ENCODE measurements at places on chromosomes 3 and 15. TPM values are rescaled to one million over a fixed set of nuclear protein-coding genes. Genes with fewer than 3 reads are reported as not detected.

The OIP5 gene
- 2.2 TPM for total RNA-seq

The DISP2 gene
- 0.05 TPM for total RNA-seq

The APBA2 gene
- 3.0 TPM for total RNA-seq

The POPDC2 gene
- 3.5 TPM for total RNA-seq

The PRSS50 gene
- not detected for total RNA-seq

The GOLGA8T gene
- total RNA-seq: not detected

- H3K27ac ChIP-seq: no peak overlapping the region
- H3K27me3 ChIP-seq: no peaks in the 10 kb centered on the region
- H3K36me3 ChIP-seq: no peaks in the 10 kb centered on the region
- H3K4me1 ChIP-seq: no peaks in the 10 kb centered on the region
- no peak overlapping the region for H3K4me3 ChIP-seq
Observed at GRCh38 chr3:94269763-94270162, 206.9 kb downstream of the NSUN3 start.

- no peak for DNase-seq
- no peaks in the 10 kb centered on the region for H3K36me3 ChIP-seq
- H3K4me1 ChIP-seq: no peaks in the 10 kb centered on the region
- H3K4me3 ChIP-seq: no peak overlapping the region
Observed at GRCh38 chr3:67683522-67683921, 29.1 kb upstream of the SUCLG2 start.

- H3K27ac ChIP-seq: no peak overlapping the region
- H3K4me1 ChIP-seq: no peaks in the 10 kb centered on the region
- no peaks in the 10 kb centered on the region for H3K27me3 ChIP-seq
- no peaks in the 10 kb centered on the region for H3K36me3 ChIP-seq
Observed at GRCh38 chr3:27905625-27906024, 183.5 kb upstream of the EOMES start.

DNA sequence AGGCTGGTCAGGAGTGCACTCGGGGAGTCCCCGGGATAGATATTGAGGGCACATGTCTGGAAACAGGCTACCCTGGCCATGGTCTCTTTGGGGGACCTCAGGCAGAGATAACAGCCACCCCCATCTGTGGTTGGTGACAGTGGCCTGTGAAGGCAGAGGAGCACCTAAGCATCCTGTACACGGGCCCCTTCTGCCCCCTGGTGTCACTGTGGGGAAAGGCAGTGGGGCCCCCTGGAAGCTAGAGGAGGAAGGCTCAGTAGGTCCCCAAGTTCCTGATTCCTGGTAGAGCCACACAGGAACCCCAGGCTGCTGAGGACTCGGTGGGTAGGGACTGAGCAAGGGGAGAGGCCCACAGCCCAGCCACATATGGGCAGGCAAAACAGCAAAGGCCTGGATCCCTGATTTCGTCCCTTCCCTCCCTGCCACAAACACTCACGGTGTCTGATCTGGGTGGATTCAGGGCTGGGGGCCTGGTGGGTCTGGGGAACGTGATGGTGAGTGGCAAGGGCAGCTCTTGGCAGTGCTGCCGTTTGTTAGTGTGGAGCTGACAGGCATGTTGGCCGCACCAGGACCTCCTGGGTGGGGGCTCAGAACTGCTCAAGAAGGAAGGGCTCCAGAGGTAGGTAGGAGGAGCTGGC is 14.1 kb upstream of the CXCR6 start:
- peaks cover 79% of the 10 kb centered on the region for H3K36me3 ChIP-seq
- no peak overlapping the region for H3K4me3 ChIP-seq
- DNase-seq: no peak
- no peak overlapping the region for H3K27ac ChIP-seq

- H3K27me3 ChIP-seq: no peaks in the 10 kb centered on the region
- DNase-seq: no peak
- no peak overlapping the region for H3K27ac ChIP-seq
- H3K4me1 ChIP-seq: no peaks in the 10 kb centered on the region
Observed at GRCh38 chr3:56189536-56189935, 278.7 kb downstream of the ERC2 start.

GRCh38 chr3:94453864-94454263 is 391.0 kb downstream of the NSUN3 start:
- no peak for DNase-seq
- no peak overlapping the region for H3K4me3 ChIP-seq
- no peaks in the 10 kb centered on the region for H3K27me3 ChIP-seq
- no peak overlapping the region for H3K27ac ChIP-seq
- no peaks in the 10 kb centered on the region for H3K4me1 ChIP-seq

Measured in suprapubic skin (tissue), 4 donors.